ENCODE measurements at places on chromosomes 12 and 14.

DNA sequence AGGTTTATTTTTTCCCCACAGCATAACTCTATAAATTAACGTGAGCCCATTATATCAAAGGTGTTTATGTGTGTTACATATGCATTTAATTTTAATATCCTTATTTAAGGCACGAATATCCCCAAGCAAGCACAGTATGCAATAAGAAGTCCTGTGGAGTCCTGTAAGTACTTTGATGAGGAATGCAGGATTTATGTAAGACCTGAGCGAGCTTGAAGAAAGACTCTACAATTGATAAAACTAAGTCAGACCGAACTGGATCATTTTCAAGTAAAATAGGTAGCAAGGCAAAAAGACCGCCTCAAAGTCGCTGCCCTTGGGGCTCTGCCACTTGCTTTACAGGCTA lies 755 bp downstream of the SLC25A21 start:
- DNase-seq: no peak

GRCh38 chr14:54312166-54312801 lies 84.5 kb upstream of the CDKN3 start:
- no peak for DNase-seq

GRCh38 chr14:35989736-35990135 lies 163.6 kb downstream of the BRMS1L start:
- no peak for DNase-seq

GRCh38 chr14:96091149-96091693 lies 52.1 kb downstream of the C14orf132 start:
- DNase-seq: no peak

- DNase-seq: no peak
These were observed 2.4 kb downstream of the ABCB9 start for GRCh38 chr12:122963941-122964265.

GRCh38 chr12:52369809-52370208 lies 2.5 kb upstream of the KRT85 start:
- DNase-seq: no peak

DNA sequence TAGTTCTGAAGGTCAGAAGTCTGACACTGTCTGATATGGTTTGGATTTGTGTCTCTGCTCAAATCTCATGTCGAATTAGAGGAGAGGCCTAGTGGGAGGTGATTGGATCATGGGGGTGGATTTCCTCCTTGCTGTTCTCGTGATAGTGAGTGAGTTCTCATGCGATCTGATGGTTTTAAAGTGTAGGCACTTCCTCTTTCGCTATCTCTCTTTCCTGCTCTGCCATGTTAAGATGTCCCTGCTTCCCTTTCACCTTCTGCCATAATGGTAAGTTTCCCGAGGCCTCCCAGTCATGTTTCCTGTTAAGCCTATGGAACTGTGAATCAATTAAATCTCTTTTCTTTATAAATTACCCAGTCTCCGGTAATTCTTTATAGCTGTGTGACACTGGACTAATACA lies 84.1 kb upstream of the TMTC1 start:
- no peak for DNase-seq

GRCh38 chr14:21643407-21643806 lies 8.7 kb upstream of the OR10G2 start:
- DNase-seq: no peak

- DNase-seq: no peak
These were observed 63.8 kb upstream of the SSTR1 start for GRCh38 chr14:38143659-38144505.

DNA sequence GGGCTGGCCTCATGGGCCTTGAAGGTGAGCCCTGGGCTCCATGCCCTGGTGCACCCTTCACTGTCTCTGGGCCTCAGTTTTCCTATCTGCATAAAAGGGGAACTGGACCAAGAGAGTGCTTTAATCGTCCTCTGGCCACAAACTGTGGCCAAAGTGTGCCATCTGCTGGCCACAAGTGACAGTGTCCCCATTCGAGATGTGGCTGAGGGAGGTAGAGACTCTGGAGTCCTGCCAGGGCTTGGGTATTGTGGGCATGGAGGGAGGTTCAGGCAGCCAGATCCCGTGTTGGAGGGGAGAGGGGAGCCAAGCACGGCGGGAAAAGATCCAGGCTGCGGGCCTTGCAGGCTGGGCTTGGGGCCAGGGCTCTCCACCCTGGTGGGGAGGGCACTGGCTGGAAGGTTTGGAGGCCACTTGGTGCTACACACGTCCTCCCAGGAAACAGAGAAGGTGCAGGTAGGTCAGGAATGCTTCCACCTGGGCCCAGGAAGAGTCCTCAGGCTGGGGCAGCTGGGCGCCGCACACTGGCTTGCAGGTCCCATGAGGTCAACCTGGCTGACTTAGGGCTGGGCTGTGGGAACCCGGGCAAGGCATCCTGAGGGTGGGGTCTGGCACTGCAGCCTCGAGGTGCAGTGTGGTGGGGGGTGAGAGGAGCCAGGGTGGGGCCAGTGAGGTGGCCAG lies 7.3 kb upstream of the KIF26A start:
- peak; percentile 61 for DNase-seq

GRCh38 chr12:52305921-52306705 lies 14.8 kb upstream of the KRT81 start:
- DNase-seq: peak; percentile 4

Measured in mesothelial cell of epicardium (in vitro differentiated cells).